ENCODE measurements at places on chromosomes 6 and 20. TPM values are rescaled to one million over a fixed set of nuclear protein-coding genes. Genes with fewer than 3 reads are reported as not detected.

DNA sequence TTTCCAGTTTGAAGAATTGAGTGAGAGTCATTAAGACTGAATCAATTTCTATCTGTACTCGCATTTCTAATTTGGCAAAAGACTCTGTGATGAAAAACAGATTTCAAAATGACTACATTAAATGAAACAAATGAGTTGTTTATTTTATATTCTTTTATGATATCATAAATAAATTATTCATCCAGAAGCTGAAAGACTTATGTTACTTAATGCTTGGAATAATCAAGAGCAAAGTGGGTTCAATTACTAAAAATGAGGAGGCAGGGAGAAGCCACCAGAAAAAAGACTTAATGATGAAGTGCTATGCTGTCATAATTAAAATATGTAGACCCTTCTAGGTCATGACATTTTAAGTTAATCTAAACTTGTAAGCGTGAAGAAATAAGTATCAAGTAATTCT lies 130.6 kb upstream of the FERMT1 start:
- H3K36me3 ChIP-seq: no peaks in the 10 kb centered on the region
- no peaks in the 10 kb centered on the region for H3K27me3 ChIP-seq
- H3K4me1 ChIP-seq: no peaks in the 10 kb centered on the region
- H3K27ac ChIP-seq: no peak overlapping the region

The OR2H2 gene
- not detected for total RNA-seq

The MYB gene
- total RNA-seq: not detected

The BMP5 gene
- total RNA-seq: not detected

The SLC24A3 gene
- total RNA-seq: not detected

DNA sequence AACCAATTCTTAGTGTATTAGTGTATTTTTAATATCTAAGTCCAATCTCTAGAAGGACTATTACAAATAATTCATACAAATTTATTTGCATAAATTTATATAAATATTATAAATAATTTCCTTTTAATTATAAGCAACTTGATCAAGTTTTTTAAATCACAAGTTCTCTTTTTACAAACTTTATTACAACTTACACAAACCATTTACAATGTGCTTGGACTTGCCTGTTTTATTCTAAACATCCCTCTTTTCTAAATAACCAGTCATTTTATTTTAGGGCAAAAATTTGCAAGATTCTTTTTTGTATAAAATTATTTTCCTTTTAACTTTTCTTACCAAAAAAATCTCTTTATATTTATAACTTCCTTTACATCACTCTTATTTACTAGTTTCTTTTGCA lies 83.5 kb upstream of the SYNCRIP start:
- no peaks in the 10 kb centered on the region for H3K4me1 ChIP-seq
- H3K4me3 ChIP-seq: no peak overlapping the region
- no peaks in the 10 kb centered on the region for H3K36me3 ChIP-seq
- H3K27me3 ChIP-seq: no peaks in the 10 kb centered on the region
- H3K27ac ChIP-seq: no peak overlapping the region

The MDFI gene
- total RNA-seq: 59.1 TPM

Measured in MCF 10A (cell line).